HT1080 (cell line): ENCODE measurements at places on chromosomes 5 and 9. TPM values are rescaled to one million over a fixed set of nuclear protein-coding genes. Genes with fewer than 3 reads are reported as not detected.

DNA sequence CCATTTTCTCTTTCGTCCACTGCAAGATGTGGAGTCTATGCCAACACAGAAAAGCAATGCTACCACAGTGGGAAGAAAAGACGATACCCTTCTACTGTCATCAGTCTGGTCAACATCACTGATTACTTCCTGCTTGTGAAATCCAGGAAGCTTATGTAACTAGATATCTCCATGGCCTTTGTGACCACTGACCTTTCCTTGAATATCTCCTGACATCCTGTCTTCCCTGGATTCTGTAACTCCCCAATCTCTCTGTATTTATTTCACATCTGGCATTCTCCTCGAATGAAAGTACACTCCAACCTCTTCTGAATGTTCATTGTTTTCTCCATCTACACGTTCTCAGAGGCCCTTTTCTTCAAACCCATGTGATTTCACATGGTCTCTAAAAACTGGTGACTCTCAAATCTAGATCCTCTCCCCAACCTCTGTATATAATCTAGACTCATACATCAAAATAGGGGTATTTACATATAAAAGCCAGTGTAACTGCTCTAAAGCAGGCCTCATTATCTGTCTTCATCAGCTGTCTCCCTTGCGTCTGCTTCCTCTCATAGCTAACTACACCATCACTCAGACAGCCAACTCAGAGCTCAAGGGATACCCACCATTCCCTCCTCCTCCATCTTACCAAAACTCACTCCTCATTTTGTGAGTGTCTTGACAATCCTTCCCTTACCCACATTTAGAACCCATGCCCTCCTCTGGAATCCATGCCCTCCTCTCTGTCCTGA, 156.8 kb downstream of the SEMA5A start:
- DNase-seq, result peak; percentile 24

DNA sequence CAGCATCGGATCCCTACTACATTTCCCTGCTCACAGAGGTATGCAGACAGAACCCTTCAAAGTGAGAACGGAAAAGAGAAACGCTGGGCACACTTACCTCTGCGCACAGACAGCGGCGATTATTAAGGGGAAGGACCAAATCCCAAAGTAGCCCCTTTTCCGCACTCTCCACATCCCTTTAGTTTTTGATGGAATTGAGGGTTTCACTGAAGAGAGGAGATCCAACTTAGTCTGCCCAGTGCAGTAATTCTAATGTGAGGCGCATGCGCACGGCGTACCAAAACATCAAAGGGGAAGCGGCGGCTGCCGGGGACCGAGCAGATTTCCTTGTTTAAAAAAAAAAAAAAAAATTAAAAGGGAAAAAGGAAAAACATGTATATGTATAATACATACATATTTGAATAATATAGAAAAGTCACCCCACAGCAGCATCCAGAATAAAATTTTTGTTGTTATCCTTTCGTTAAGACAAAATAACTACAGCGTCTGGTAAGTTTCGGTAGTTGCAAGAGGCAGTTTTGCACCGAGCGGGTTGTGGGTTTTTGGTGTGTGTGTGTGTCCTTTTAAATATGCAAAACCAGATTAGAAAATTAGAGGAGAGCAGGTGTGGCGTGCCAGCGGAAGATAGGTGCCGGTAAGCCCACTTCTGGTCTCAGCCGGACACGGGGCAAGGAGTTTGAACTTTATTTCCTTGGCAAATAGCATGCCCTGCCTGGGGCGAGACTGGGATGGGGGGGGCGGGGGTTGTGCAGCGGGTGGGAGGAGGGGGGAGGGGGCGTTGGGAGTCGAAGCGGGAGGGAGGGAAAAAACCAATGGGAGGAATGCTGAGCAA, at the start of gene GABRB2:
GABRB2 (minus strand) TSS at position 256 of the 832 bp plus-strand sequence; CDS start at position 174, 82 bp downstream.
- no peak for DNase-seq

- DNase-seq, result peak; percentile 88
These were observed 138.8 kb upstream of the WWC1 start for GRCh38 chr5:168152660-168153059.

GRCh38 chr9:132892400-132892799, 13.7 kb downstream of the SPACA9 start:
- DNase-seq, result no peak

DNA sequence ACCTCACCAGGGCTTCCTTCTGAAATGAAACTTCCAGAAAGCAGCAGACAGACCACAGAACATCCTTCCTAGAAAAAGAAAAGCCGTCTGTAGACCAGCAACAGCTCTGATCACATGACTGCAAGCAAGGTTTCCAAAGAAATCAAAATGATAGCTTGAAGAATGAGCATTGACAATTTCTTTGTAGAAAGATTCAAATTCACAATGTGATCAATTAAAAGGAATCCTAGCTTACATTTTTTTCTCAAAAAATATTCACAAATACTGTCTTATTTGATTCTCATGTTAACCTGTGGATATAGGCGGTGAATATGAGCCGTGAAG, 144.9 kb downstream of the MTX3 start:
- DNase-seq, result no peak

- DNase-seq, result no peak
These were observed 14.7 kb downstream of the NDUFS4 start for GRCh38 chr5:53575101-53575500.

GRCh38 chr9:23663536-23663935, 162.5 kb downstream of the ELAVL2 start:
- DNase-seq, result peak; percentile 39

DNA sequence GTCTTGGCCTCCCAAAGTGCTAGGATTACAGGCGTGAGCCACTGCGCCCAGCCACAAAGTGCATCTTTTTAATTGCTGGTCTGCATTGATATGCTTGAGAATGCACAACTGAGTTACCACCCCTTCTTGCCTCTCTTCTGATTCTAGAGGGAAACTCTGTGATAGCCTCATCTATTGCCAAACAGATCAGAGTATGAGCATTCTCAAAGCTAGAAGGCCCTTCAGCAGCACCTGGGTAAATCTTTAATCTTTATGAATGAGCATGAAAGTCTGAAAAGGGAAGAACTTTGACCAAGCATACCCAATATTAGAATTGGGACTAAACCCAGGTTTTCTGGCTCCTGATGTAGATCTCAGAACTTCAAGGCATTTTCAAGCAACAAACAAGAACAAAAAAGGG, 298.3 kb upstream of the TNC start:
- no peak for DNase-seq

DNA sequence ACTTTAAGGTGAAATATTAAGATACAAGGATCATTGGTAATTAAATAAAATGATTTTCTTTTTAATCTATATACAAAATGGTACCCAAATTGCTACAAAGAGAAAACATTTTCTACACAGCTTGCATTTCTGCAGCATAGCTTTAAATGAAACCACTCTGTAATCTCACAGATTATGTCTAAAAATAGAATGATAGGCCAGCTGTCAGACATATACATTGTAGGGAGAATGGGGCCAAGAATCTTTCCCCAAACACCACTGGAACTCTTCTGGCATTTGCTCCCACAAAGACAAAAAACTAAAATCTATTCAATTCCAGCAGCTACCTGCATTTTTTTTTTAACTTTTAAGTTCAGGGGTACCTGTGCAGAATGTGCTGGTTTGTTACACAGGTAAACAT, 124.1 kb upstream of the NR5A1 start:
- DNase-seq, result no peak

Gene RELL2
- total RNA-seq, result 13.1 and 15.3 TPM in 2 replicates

Gene TENT4A
- total RNA-seq, result 16.5 and 23.0 TPM in 2 replicates
